ENCODE measurements at places on chromosomes 5 and 9.

DNA sequence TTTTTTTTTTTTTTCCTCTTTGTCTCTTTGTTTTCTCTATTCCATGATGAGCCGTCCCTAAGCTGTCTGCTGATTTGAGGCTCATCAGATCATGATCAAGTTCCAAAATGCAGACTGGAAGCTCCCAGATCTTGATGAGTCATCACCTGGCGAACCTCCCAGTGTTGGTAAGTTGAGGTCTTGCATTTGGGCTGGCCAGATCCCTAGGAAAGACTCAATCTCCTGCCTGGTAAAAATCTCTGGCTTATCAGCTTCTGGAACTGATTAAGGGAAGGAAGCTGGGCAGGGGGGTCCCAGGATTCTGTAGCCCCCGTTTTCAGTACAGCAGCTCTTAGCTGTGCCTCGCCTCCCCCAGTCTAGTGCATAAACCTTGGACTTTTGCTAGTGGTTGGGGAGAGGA, 69.0 kb downstream of the TSPAN17 start:
- DNase-seq, result no peak

DNA sequence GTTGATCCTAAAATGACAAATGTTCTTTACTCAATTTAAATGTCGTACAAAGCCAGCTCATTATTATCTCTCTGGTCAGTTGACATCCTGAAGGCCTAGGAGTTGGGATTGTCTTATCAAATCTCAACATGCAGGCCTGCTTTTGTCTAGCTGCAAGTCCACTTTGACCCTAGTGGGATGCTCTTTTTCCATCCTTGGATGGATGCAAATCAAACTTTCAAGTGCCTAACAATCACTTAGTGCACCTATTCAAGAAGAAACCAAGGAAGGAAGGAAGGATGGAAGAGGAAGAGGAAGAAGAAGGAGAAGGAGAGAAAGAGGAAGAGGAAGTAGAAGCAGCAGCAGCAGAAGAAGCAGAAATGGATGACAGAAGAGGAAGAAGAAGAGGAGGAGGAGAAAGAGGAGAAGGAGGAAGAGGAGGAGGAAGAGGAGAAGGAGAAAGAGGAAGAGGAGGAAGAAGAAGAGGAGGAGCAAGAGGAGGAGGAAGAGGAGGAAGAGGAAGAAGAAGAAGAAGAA, 109.6 kb downstream of the PIK3R1 start:
- no peak for DNase-seq

GRCh38 chr9:1938675-1939170, 76.4 kb upstream of the SMARCA2 start:
- no peak for DNase-seq

- DNase-seq, result no peak
Observed at GRCh38 chr5:124549891-124550436, 196.5 kb downstream of the ZNF608 start.

GRCh38 chr9:28866951-28867350, 1293.7 kb upstream of the C9orf72 start:
- DNase-seq, result no peak

GRCh38 chr5:26482810-26483375, 555.5 kb downstream of the CDH9 start:
- no peak for DNase-seq

GRCh38 chr9:114092336-114092735, 6.8 kb downstream of the KIF12 start:
- DNase-seq, result no peak

DNA sequence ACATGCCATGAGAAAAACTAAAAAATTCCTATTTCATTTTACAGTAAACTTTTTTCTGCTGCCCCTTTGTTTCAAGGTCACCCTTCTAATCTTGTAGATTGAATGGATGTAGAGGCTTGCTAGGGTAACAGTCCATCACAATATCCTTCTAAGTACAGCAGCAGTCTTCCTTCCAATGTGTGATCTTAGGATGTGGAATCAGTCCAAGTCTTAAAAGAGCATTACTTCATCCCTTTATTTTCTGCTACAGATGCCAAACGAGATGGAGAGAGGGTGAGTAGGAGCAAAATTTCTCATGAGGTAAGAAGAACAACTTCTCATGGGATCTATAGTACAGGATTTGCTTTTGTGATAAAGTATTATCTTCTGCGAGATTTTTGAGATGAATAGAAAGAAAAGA, 704 bp upstream of the IL33 start:
- no peak for DNase-seq
